Left cardiac atrium (tissue), 4 donors: ENCODE measurements at places on chromosomes 6 and 20. TPM values are rescaled to one million over a fixed set of nuclear protein-coding genes. Genes with fewer than 3 reads are reported as not detected.

DNA sequence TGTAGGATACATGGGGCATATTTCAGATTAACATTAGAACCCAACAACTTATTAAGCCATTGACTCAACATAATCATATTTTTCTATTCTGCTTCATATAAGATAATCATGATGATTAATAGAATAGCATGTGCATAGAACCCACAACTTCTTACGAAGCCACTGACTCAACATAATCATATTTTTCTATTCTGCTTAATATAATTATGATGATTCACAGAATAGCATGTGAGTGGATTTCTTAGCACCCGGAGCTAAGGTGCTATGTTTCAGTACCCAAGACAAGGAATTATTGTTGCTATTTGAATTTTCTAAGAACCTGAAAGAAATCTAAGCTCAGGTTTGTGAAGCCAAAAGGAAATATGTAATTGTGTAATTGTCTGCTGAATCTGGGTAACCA is 96.8 kb downstream of the TENT5A start:
- no peak for DNase-seq

DNA sequence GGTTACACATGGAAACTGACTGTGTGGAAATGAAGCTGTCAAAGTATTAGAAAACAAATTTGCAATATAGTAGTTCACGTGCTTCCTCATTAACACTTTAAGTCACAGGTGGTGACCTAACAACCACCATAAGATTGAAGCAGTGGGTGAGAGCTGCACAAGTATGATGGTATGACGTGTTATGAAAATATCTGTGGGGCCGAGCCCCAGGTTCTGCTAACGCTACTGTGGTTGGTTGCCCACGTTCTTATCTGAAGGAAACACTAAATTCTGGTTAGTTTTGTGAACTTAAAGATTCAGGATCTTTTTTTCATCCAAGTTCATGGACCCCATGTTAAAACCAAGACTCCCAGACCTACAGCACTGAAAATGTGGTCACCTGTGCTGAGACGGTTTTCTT is 243.0 kb upstream of the RIN2 start:
- no peak for DNase-seq

HLA-DMB gene
- total RNA-seq = 15.8 TPM

KCNK16 gene
- not detected for total RNA-seq

SLC22A2 gene
- total RNA-seq = not detected
